Vagina (tissue), 2 donors: ENCODE measurements at places on chromosomes 13 and 19.

GRCh38 chr13:110652764-110653163 is 37.4 kb downstream of the NAXD start:
- no peak for DNase-seq

DNA sequence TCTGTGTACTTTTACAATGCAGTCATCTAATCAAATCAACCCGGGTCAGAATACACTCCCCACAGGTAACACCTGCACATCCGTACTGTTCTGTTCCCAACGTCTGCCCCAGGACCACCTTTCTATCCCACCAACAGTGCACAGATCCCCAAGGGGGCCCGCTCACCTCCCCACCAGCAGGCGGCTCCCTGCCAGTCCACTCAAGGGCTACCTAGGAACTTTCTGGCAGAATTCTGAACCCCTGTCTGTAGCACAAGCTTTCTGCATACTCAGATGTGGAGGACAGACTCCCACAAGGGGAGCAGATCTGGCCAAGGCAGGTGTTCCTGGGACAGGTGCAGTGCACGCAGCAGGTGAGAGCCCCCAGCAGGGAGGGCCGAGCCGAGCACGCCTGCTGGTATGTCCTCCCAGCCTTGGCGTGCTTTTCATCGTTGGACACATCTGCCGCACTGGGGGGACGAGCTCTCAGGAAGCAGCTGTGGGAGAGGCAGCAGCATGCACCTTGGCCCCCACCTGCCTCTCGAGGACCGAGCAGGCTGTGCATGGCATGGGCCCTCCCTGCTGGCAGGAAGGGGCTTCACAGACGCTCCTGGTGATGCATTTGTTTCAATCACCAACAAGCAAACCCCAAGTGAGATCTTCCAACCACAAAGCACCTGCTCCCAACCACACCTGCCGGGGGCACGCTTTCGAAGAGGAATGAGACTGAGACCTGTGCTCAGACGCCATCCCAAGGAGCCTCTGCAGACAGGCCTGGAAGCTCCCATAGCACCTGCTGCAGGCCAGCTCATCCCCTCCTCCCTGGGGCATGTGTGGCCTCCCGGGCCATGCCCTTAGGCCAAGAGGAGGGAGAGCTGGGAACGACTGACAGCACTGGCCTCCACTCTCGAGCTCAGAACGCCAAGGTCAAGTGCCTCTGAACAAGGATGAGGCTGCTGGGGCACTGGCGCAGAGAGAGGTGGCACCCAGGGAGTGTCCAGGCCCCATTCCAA is 35.9 kb downstream of the RAB20 start:
- DNase-seq: no peak

DNA sequence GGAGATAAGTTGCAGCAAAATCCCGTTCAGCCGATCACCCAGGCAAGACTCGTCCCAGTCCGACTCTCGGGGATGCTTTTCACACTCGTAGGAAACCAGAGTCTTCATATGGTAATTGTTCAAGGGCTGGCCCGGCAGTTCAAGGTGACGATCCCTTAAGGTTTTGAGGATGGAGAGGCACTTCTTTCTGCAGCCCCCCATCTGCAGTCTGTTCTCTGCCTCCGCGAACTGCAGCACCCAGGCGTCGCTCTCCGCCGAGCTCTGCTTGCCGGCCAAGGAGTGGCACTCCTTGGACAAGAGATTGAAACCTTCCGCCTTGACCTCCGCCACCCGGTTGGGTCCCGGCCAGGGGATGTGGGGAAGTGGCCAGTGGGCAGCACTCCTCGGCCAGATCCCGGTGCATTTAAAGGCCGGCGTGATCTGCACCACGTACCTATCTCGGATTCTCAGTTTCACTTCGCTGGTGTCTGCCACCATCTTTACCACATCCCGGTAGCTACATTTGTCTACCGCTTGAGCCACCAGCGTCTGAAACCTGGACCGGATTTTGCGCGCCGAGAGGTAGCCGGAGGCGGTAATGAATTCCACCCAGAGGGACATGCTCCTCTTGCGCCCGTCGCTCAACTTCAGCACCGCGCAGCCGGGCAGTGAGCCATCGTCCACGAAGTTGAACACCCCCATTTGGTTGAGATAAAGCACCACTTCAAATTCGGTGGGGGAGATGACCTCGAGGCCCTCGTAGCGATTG is 1.1 kb downstream of the MAB21L1 start:
- DNase-seq: no peak

DNA sequence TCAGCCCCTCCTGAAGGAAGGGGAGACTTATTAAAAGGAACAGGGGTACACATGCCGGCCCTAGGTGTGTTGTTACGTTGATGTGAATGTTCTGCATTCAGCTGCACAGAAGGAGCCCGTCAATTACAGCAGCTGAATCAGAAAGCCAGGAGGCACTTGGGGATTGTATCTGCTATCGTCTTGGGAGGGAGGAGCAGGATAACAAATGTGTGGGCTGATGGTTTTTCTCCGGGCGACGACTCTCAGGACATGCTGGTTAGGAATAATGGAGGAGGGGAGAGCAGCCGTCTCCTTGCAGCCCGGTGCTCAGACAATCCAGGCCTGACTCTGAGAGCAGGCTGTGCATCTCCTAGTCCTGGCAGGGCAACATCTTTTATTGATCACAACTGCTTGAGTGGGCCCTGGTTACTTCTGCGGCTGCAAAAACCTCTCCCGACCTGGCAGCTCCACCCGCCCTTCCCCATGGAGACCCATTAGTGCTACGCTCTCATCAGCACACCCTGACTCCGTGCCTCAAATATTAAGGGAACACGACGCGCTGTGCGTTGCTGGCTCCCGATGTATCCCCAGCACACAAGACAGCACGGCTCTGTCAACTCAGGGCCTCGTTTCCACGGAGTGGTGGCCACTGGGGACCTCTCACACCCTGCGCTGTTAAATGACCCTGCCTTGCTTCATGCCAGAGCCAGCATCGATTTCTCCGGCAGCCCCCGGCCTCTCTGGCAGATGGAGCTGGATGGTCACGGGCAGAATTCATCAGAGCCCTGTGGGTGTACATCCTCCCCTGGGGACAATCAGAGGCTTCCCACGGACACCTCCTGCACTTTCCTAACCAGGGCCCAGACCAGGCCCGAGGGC is 25.3 kb downstream of the PEPD start:
- DNase-seq: no peak

- no peak for DNase-seq
Measured at GRCh38 chr19:34806976-34807860, 34.2 kb upstream of the ZNF599 start.

DNA sequence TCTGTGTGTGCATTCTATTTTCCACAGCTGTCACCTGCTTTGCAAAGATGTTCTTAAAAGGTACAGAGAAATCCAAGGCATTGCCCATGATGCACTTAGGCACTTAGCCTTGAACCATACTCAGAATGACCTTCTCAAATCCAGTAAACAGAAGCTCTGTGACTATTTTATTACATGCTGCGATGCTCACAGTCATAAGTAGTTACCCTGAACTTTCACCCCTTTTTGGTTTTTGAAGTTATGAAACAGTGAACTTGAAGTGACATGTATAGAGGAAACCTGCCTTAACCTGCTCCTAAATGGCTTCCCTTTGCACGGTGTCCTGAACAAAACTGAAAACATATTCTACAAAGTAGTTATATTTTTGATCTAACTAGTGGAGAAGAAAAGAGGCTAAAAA is 100.4 kb downstream of the SLC10A2 start:
- DNase-seq: no peak

GRCh38 chr13:38262211-38262610 is 87.4 kb upstream of the UFM1 start:
- DNase-seq: no peak

DNA sequence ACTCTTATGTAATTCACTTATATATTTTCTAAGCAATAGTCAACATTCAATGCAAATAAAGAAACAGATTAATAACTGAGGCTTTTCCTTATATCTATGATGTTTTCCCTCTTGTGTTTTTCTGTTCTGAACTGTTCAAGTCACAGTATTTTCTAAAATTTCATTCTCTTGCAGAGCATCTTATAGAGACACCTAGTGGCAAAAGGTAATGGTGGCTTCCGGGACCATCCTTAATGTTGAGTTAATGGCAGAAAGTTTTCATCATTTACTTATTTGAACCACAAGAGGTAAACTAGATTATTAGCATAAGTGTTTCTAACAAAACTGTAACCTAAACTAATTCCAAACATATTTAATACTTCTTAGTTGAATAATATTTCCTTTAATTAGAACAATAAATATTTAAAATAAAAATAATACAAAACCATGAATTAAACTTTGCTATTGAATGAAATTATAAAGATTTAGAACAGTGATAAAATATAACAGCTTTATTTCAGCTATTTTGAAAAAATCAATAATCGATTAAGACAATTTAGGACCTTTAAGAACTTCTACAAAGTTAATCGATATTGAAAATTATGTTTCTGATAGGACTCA is 1.7 kb upstream of the SLITRK5 start:
- no peak for DNase-seq

DNA sequence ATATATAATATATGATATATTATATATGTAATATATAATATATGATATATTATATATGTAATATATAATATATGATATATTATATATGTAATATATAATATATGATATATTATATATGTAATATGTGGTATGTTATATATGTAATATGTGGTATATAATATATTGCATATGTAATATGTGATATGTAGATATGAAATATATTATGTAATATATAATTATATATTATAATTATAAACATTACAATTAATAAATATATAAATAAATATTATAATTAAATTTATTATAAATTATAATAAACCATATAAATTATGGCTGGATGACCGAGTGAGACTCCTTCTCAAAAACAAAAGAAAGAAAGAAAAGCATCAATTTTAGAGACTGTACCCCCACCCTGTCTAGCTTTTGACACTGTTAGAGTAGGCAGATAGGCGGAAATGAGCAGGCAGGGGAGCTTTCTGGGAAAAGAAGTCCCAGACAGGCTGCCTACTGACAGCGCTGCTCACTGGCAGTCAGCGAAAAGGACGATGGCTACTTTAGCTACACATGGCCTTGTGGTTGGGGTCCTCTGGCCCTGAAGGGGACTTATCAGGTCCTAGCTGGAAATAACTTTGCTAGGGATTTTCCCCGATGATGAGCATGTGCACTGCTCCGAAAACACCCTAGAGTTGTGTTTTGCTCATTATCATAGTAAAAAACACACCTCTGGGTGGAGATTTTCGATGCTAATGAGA is 19.7 kb downstream of the C3 start:
- no peak for DNase-seq

DNA sequence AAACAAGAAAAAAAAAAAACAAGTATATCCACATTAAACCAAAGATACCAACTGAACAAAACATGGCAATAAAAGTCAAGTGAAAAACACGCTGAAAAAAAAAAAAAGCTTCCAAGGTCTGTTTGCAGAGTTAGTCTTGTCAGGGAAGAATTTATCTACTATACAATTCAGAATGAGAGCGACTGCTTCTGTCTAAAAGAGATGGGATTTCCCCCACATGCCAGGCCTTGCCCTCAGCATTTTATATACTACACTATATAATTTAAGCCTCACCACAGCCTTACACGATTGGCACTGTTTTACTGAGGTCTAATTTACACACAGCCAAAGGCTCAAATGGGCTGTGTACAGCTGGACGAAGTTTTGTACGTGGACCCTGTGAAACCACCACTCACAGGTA is 67.3 kb downstream of the FOXO1 start:
- no peak for DNase-seq

GRCh38 chr19:21693399-21693798 is 74.0 kb downstream of the ZNF100 start:
- no peak for DNase-seq

DNA sequence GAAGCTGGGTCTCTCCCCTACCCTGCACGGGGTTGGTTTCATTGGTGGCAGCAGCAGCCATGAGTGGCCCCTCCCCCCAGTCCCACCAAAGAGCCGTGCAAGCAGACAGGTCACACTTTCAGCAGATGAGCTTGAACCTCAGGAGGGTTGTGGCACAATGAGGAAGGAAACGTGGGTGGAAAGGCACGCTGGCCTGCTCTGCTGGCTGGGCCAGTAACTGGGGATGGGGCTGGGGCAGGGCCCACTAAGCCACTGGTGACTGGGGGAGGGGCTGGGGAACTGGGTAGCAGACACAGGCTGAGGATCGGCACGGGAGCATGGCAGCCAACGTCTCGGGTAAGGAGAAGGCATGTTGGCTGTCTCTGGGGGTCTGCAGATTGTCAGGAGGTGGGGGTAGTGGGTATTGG is at the start of gene P2RY11:
P2RY11 (plus strand) TSS at position 289 of the 407 bp plus-strand sequence; CDS start at position 318, 29 bp downstream.
- no peak for DNase-seq

DNA sequence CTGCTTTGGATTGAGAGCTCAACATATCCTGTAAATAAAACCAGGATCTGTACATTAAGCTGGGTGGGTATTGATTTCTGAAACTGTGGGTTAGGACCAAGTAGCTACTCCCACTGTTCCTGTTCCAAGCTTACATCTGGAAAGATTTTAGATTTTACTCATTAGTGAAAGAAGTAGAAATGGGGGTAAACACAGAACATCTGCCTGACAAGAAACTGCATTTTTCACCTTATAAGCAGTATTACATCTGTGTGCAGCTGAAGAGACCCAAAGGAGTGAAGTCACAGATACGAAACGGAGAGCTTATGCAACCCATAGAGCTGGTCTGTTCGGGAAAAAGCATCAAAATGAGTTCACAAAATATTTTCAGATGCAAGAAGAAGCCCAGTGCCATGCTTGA is 235.2 kb downstream of the SLITRK5 start:
- DNase-seq: no peak

GRCh38 chr19:46159418-46160232 is 11.6 kb downstream of the IGFL2 start:
- DNase-seq: no peak

- no peak for DNase-seq
Measured at GRCh38 chr13:89828506-89828905, 1519.0 kb upstream of the MIR17HG start.

DNA sequence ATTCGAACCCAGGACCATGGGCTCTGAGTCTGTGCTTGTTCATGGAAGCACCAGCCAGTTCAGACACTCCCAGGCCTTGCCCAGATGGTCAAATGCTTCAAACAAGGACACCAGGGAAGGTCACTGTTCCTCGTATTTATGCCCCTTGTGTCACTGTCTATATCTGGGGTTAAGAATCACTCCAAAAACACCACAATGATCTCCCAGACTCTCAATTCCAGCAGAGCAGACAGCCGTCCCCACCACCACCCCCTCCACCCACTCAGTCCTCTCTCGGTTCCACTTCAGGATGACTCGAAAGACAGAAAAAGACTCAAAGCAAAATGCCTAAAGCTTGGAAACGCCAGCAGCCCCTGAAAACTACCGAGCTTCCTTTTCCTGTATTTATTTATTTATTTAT is 79.0 kb downstream of the INSR start:
- no peak for DNase-seq
